Renal cortical epithelial cell (primary cell): ENCODE measurements at places on chromosomes 7 and 10. TPM values are rescaled to one million over a fixed set of nuclear protein-coding genes. Genes with fewer than 3 reads are reported as not detected.

PMPCB gene
- 86.4 and 91.5 TPM in 2 replicates for total RNA-seq

CFAP70 gene
- 0.52 and 3.7 TPM in 2 replicates for total RNA-seq

ITIH2 gene
- total RNA-seq, result 0.10 and 1.2 TPM in 2 replicates

ZCCHC24 gene
- total RNA-seq, result 0.87 and 6.3 TPM in 2 replicates

ECHDC3 gene
- total RNA-seq, result 14.9 and 19.0 TPM in 2 replicates

PILRB gene
- 7.1 and 17.6 TPM in 2 replicates for total RNA-seq

GATA3 gene
- total RNA-seq, result 0.52 and 3.9 TPM in 2 replicates

SLC25A40 gene
- total RNA-seq, result 9.6 and 20.6 TPM in 2 replicates

THSD7A gene
- 1.6 and 2.5 TPM in 2 replicates for total RNA-seq

GJD4 gene
- total RNA-seq, result not detected in 2 replicates

MYPN gene
- 0.17 TPM in 1 of 2 replicates, not detected in the other for total RNA-seq

NUTM2E gene
- total RNA-seq, result not detected in 2 replicates
